Stimulated activated CD4-positive, alpha-beta T cell treated with anti-CD3 and anti-CD28 coated beads, Interleukin-4, amount 100 ng/mL, for 4 hours (primary cell): ENCODE measurements at places on chromosomes 6 and 20.

GRCh38 chr6:131955876-131956275 lies 4.7 kb upstream of the CCN2 start:
- no peak for DNase-seq

DNA sequence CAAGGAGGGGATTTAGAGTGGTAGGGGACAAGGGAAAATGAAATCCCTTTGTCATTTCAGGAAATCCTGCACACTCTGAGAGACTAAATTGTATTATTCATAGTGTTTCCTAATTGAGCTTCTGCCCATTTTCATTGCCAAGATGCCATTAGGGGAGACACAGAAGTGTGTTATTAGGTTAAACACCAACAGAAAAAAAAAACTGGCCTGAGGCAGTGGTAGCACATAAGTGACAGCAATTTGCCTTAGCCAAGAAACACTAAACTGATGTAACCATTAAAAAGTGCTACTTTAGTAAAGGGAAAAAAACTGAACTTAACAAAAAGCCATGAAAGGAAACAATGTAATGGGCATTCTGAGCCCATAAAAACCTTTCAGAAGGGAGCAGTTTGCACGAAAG lies 270.5 kb upstream of the PLN start:
- no peak for DNase-seq

DNA sequence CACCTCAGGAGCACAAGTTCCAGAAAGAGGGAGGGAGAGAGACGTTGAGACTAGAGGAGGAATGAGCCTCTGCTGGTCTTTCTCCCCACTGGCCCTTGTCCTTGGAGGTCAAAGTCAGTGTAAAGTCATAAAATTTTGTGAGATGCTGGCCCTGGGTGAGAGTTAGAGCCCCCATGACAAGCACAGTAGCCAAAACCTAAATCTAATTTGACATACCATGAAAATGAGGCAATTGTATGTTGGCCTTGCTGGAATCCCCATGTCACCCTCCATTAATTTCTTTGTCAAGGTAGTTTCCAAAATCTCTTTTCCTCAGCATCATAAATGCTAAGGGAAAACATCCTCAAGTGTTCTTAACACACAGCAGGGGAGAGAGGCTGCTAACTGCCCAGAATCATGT lies 17.6 kb upstream of the NEDD9 start:
- no peak for DNase-seq

DNA sequence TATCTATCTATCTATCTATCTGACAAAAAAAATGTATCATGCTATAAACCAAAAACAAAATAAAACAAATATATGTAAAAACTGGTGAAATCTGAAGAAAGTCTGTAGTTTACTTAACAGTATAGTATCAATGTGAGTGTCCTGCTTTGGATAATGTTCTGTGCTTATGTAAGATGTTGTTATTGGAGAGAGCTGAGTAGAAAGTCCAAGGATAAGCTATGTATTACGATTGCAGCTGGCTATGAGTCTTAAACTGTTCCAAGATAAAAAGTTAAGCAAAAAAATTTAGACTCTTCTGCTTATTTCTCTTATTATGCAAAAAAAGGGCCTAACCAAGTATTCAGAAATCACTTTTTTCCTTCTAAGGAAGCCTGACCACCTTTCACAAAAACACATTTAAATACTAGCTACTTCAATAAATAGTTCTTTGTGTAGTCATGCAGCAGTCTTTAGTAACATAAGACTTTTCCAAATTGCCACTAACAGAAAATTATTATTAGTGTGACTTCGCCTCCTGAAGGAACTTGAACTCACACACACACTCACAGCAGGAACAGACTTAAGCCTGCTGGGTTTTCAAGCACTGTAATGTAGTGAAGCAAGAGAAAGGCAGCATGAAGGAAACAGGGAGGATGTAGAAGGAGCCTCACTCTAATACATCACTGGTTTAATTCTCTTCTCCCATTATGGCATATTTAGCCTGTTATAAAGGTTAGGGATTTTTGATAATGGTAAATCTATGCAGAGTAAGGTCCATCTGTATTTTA lies 265.8 kb upstream of the GJE1 start:
- no peak for DNase-seq

GRCh38 chr6:14294270-14294951 lies 176.8 kb downstream of the CD83 start:
- DNase-seq, result no peak

- DNase-seq, result no peak
These were observed 553 bp downstream of the ZSCAN16 start for GRCh38 chr6:28124971-28125353.

GRCh38 chr6:30325150-30325872 lies 1.4 kb upstream of the TRIM39 start:
- peak; percentile 87 for DNase-seq

DNA sequence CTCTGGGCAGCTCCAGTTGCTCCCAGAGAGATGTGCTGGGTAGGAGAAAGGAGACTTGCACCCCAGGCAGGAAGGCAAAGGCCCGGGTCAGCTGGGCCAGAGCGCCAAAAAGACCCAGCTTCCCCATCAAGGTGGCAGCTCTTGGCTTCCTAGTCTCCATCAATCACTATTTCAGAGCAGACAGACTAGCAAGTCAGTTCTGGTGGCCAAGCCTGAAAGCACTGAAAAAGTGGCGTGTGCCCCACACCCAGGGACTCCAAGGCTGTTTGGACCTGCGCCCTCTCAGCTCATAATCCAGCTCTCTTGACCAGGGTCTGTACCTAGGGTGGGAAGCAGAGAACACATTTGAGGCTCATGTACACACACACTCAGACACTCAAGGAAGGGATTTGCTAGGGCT lies 3.7 kb downstream of the MAFB start:
- no peak for DNase-seq

DNA sequence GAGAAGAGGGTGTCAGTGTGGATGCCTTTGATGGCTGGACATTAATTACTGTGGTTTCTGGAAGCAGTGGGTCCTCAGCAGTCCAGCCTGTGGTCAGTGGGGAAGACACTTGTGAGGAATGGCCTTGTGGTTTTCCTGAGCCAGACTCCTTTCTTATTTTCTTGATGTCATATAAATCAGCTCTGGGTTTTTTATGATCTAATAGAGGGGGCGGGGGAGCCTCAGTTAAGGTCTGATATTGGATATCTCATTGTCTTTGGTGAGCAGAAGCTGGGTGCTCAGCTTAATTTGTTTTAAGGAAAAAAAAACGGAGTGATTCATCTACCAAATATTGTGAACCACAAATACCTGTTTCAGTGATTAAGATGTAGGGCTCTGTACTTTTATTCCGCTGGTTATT lies 62.1 kb downstream of the OTOR start:
- no peak for DNase-seq

DNA sequence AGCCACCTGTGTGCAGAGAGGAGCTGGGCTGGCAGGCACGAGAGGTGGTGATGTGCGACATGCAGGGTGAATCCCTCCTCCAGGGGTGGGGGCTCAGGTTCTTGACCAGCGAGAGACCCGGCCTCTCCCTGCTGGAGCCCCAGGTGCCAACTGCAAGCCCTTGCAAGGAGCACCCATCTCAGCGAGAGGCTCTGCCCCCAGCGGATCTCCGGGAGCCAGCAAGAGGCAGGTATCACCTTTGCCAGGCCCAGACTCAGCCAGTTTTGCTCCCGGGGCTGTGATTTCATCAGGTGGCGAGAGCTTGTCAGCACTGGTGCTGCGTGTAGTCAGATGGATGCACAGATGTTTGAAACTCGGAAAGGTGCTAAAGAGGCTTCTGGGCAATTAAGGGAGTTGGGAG lies 87.7 kb downstream of the TFAP2C start:
- DNase-seq, result no peak

DNA sequence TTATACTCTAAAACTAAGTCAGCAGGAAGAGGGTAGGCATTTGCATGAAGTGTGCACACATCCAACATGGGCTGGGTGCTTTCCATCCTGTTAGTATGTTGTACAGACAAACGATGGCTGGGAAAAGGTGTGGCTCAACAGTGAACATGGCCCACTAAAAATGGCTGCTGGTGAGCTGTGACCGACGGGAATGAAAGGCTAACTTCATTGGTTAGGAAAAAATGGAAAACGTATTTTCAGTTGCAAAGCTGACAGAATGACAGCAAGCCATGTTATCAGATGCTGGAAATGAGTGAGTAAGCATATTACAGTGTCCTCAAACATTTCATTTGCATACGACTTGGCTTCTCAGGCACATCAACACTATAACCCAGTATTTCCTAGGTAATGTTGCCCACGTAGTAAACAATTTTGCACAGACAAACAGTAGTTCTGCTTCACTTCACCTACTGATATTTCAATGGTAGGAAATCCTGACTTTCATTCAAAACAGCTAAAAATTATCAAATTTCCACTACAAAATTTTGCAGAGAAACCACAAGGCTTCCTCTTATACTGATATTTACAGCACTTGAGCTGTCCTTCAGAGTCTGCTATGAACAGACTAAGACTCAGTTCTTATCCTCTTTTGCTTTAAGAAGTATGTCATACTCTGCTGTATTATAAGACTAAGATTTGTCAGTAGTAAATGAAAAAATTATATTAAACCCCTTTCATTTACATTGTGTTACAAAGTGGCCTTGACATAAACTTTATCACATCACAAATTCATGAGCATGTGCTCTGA lies 98.9 kb downstream of the IRF4 start:
- no peak for DNase-seq

- DNase-seq, result no peak
These were observed 54.5 kb upstream of the RREB1 start for GRCh38 chr6:7053125-7053774.

GRCh38 chr6:90256698-90257485 lies 39.8 kb downstream of the BACH2 start:
- no peak for DNase-seq

DNA sequence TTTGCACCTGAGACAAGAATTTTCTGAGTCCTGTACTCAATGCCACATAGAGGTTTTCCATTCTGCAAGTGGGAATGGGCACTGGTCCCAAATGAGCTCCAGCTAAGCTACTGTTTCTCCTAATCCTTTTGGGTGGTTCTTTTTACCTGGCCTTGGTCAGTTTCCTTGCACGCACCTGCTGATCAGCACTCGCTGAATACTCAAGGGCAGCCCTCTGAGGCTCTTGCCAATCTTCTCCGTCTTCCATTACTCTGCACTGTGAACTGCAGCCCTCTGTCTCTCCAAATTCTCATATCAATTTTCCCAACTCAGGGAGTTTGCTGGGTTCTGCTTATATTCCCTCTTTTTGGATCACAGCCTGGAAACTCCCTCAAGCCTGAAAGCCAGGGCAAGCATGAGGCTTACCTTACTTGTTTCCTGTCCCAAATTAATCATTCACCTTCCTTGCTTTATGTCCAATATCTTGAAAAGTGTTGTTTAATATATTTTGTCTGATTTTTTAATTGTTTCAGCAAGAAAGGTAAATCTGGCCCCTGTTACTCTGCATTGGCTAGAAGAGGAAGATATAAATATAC lies 138.0 kb upstream of the TBX18 start:
- no peak for DNase-seq

- DNase-seq, result no peak
These were observed 146.7 kb downstream of the PLCB4 start for GRCh38 chr20:9215539-9215938.

DNA sequence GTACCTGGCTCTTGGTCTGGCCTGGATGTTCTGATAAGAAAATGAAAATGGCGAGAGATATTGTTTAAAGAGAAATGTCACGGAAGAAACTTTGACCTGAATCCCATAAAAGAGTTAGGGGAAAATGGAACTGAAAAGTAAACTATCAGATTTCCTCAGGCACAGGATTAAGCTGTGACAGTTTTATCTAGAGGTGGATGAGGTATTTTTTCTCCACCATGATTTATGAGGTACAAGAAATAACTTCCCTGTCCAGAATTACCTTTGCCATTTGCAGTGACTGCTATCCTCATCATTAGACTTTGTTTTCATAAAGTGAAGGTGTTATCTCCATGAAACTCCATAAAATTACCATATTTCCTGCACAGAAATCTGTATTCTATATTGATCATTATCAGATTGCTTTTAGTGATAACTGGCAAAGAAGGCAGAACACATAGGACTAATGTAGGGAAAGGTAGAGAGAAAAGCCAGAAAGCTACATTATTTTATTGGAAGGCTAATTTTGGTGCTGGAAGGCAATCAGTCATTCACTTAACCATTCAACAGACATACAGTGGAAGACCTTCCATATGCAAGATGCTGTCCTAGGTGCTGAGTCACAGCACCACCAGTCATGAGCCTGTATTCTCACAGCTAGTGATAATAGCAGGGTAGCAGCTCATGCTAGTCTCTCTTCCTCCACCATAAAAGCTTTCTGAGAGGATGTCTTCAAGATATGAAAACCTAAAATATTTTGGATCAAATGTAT lies 427.3 kb upstream of the CITED2 start:
- DNase-seq, result no peak

DNA sequence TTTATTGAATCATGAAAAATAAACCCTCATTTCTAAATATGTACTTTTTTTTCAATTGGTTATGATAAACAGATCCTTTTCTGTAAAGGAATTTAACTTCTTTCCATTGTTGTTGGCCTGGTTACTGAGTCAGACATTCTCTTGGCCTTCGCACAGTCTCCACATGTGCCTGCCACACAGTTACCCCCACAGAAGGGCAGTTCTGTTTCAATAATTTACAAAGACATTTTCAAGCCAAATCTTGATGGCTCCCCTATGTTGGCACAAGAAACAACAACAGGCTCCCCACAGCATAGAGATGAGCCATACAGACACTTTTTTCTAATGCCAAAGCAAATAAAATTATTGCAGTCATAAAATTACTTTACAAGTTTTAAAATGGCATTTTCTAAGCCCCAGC lies 55.6 kb upstream of the BEND6 start:
- DNase-seq, result no peak

- no peak for DNase-seq
These were observed 16.2 kb upstream of the MRPS18A start for GRCh38 chr6:43703512-43704429.

DNA sequence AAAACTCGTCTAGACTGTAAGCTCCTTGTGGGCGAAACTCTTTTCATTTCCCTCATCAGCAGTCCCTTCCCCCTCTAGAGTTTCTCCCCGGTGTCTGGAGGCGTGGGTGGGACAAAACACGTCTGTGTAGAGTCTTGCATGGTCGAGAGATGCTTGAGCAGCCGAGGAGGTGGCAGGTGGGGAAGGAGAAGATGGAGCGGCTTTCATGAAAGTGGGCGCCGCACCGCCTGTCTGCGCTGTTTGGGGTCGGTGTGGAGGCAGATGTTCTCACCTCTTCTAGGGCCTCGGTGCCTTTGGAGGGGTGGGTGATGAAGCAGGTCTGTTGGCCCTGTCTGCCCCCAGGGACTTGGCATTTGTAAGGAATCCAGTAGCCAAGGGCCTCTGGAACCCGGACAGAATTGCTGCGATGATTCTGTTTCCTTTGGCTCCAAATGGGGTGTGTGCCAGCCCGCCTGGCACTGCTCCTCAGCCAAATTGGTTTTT lies 1.2 kb downstream of the BRPF3 start:
- no peak for DNase-seq
